ENCODE measurements at places on chromosomes 1 and 21.
A peak's percentile ranks its signal among the peaks of the same experiment; 100 is the strongest.

DNA sequence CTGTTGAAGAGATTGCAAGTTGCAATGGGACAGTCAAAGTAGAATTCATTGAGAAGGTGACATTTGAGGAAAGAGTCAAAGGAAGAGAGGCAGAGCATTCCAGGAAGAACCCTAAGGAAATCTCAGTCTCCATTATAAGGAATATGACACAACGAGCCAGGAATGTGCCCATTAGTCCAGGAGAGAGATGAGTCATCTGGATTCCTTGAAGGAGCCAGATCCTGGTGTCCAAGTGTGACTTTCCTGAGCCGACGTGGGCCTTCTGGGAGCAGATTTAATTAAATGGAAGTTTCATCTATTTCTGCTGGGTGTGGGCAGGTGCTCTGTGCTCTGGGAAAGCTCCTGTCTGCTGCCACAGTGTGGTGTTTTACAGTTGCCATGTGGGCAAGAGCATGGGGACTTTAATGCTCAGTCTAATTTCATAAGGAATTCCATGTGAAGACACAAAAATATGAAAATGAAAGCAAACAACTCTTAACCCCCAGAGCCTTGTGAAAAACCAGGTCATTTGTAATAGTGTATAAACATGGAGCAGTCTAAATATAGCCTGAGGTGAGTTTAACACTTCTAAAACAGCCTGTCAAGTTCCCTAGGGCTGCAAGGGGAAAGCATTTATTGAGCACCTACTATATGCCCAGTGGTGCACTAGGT is 111.4 kb upstream of the ARTN start:
- peak; percentile 96 for DNase-seq

DNA sequence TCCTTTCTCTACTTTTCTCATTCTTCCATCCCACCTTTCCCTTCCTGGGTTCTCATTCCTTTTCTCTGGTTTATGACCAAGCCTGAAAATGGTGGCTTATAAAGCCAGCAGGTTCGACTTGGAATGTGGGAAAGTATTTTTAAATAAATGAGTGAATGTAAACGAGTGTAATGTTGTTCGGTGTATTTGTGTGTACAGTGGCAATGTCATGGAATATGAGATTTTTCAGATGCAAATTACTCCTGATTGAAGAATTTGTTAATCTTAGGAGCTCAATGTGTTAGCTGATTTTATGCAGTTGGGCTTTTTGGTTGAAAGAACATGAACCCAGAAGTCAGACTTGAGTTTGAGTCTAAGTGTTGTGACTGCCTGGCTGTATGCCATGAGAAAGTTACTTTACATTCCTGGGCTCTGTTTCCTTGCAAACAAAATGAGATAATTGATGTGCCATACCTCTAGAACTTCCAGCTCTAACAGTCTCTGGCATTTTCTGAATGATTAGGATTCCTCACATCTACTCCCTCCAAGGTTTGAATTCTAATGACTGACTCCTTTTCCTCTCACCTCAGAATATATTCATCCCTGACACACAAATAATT is 6.6 kb downstream of the SGIP1 start:
- peak; percentile 21 for DNase-seq

DNA sequence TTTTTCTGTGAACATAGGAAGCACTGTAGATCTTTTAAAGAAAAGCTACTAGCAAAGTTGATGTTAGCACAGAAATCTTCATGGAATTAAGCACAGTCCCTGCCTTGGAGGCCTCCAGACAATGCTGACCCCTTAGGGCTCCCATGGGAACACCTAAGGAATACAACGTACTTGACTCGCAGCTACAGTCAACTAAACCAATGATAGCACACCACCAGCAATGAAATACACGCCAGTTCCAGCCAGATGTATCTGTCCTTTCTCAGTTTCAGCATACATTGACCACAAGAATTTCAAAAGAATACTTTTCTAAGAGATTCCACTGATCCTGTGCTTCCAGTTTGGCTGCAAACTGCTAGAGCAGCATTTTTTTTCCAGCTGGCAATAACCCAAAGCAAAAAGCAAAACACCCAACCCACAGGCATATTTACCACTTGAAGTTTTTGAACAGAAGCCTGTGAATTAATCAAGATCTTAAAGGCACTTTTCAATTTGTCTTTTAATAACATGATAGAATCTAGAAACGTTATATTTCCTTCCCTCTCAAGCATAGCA is 42.8 kb upstream of the KRTAP11-1 start:
- DNase-seq = no peak

DNA sequence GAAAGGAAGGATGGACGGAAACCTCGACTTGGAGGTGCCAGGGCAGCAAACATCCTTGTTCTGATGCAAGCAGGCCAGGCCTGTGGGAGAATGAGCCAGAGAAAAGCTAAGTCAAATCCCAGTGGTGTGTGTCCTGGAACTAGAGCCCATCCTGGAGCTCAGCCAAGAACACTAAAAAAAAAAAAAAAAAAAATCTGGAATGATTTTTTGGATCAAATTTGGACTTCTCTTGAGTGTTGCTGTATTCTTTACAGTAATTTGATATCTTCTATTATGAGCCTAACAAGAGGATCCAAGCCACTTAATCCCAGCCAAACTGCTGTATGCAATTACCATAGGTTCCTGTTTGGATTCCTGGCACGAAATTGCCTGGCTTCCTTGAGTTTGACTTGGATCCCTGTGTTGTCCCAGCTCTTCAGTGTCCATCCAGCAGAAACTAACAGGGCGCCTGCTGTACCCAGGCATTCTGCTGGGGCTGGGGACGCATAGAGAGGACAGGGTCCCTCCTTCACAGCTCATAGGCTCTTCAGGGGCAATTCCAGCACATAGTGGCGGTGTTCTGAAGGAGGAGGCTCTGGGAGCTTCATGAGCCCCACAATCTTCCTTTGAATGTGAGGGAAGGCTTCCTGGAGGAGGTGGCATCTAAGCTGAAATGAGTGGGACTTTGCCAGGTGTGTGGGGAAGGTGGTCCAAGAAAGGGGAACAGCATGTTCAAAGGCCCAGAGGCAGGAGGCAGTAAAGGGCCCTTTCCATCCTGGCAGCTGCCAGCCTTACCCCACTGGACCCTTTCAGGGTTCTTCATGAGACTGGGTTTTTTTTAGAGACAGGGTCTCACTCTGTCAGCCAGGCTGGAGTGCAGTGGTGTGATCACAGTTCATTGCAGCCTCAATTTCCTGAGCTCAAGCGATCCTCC is 24.7 kb downstream of the EPHX1 start:
- no peak for DNase-seq

GRCh38 chr1:113930499-113931161 is 1.5 kb downstream of the HIPK1 start:
- no peak for DNase-seq

- no peak for DNase-seq
These were observed at the start of gene KRTAP10-10 for GRCh38 chr21:44637018-44637850. Gene KRTAP10-10, plus strand, starts transcription at chr21:44637356. Its CDS starts 62 bp downstream, at chr21:44637418.

GRCh38 chr21:28832013-28832714 is 160.5 kb downstream of the LTN1 start:
- DNase-seq = peak; percentile 54

- DNase-seq = no peak
These were observed 103.3 kb downstream of the DUSP10 start for GRCh38 chr1:221638595-221638994.

DNA sequence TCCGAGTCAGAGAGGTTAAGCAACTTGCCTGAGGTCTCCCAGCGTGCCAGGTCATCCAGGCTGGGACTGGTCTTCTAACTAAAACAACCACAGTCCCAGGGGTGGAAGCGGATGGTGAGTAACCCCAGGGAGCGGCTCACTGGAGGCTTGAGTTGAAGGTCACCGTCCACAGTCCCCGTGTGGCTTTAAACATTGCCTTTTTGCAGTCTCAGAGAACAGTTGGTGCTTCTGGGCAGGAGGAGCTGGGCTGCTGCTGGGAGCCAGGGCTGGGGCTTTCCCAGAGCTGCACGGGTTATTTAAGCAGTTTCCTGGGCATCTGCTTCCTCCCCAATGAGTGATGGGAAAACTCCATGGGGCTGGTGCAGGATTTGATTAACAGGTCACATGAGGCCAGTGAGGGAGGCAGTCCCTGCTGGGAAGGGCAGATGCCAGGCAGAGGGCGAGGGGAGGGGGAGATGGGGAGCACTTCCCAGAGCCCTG is 12.3 kb downstream of the ARHGEF10L start:
- peak; percentile 66 for DNase-seq

- DNase-seq = peak; percentile 58
These were observed 69.1 kb downstream of the HSF2BP start for GRCh38 chr21:43590194-43590593.

- peak; percentile 9 for DNase-seq
These were observed 1114.2 kb downstream of the PLA2G4A start for GRCh38 chr1:187942986-187943385.

Data from A172 (cell line).